ENCODE measurements at places on chromosomes 12 and 14. TPM values are rescaled to one million over a fixed set of nuclear protein-coding genes. Genes with fewer than 3 reads are reported as not detected.

DNA sequence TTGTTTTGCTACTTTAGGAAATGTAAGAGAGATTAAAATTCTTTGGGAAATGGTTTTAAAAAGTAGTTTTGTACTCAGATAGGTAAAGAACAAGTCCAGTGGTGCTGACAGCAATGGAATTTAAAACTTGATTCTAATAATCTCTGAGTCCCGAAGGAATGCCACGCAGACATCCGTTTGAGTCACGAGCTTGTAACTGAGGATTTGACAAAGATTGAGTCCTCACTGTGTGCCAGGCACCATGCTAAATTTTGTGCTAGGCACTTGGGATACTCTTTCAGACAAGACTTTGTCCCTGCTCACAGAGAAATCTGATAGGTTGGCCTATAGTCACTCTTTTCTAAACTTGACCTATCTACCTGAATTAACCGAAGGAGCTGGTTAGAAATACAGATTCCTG is 12.7 kb downstream of the FLRT2 start:
- DNase-seq = no peak

DNA sequence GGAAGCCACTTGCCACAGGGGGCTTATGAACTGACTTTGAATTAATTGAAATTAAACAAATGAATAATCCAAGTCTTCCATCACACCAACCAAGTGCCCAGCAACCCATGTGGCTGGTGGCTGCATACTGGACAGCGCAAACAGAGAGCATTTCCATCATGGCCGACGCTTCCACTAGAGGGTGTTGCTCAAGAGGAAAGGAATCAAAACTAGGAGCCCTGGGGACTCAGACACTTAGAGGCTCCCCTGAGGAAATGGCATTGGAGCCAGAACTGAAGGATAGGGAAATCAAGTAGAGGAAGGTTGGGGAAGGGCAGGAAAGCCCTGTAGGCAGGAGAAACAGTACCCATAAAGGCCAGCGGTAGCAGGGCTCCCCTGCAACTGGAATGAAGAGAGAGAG is 50.6 kb upstream of the NUAK1 start:
- DNase-seq = no peak

GRCh38 chr14:61567838-61568571 is 127.3 kb upstream of the HIF1A start:
- DNase-seq = no peak

PPP1R1A gene
- 54.6 TPM for polyA plus RNA-seq
